ENCODE measurements at places on chromosomes 7 and 10. TPM values are rescaled to one million over a fixed set of nuclear protein-coding genes. Genes with fewer than 3 reads are reported as not detected.

The CUZD1 gene
- total RNA-seq: 0.39 TPM

The CLDN4 gene
- total RNA-seq: 216 TPM

The ZPBP gene
- not detected for total RNA-seq

The CUL1 gene
- 66.0 TPM for total RNA-seq

The KEL gene
- 1.4 TPM for total RNA-seq

The GBF1 gene
- total RNA-seq: 72.2 TPM

The EPHA1 gene
- total RNA-seq: 40.8 TPM

The XRCC2 gene
- total RNA-seq: 1.5 TPM
